ENCODE measurements at places on chromosomes 6 and 20.

DNA sequence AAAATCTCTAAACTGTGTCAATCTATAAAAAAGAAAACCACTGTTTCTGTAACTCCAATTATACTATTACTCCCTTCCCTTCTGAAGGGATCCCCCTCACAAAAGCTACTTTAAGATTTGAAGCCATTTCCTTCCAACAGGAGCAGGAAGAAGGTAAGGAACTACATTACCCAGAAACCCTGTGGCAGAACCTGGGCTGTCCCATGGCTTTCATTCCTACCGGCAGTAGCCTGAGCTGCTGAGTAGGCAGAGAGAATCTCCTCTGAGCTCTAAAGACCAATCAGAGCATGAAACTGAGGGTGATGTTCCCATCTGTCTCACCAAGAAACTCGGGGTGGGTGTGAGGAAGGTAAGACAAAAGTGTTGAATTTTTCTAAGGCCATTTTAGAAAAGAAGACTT is 108.0 kb upstream of the LRFN2 start:
- no peak for DNase-seq

- no peak for DNase-seq
Measured at GRCh38 chr6:164336455-164336854, 921.9 kb downstream of the QKI start.

DNA sequence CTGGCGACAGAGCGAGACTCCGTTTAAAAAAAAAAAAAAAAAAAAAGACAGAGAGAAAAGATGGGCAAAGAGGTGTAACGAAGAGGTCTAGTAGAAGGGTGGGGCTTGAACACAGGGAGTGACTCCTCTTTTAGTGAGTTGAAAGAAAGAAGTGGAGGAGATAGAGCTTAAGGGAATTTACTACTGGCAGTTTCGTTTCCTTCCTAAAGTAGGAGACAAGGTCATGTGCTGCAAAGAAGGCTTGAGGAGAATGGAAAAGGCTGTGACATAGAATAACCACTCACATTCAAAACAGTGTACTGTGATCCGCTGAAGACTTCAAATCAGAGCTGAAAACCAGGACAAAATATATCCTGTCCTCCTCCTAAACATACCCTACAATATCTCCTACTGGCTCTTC is 63.8 kb upstream of the EIF2S2 start:
- no peak for DNase-seq

DNA sequence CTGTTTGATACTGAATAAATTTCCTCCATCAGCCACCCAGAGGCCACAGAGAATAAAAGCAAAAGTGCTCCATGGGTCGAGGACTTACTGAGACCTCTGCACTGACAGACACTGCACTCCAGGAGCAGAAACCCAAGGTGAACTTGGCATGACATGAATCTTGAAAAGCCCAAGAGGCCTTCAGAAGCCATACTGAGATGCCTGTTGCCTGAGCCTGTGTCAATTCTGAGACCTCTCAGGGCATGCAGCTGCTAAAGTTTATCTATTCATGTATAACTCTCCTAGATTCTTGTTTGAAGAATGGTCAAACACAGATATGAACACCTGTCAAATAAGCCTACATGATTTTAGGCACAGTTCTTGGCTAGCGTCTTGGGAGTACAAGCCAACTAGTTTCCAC is 145.7 kb downstream of the KIF16B start:
- DNase-seq, result no peak

DNA sequence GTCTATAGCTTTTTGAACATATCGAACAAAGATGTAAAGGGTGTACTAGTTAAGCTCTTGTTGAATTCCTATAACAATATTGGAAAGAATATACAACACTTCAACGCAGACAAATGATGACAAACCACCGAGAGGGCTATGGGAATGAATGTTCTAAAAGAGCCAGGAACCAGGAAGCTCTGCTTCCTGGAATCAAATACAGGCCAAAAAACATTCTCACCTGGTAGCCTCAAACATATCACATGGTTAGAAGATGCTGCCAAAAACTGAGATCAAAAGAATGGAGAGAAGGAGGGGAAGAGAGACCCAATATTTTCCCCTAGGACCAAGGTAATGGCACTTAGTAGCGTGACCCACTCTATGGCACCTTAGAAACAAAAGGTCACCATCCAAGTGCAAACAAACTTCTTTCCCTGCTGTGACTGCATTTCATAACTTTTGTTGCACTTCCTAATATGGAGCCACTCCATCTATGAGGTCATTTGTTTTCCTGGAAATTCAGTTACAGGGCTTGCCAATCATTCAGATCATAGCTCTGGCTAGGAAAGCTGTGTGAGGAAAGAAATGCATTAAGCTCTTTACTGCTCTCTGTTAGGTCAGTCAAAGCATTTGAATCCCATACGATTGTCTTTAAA is 199.2 kb upstream of the NT5E start:
- DNase-seq, result no peak

DNA sequence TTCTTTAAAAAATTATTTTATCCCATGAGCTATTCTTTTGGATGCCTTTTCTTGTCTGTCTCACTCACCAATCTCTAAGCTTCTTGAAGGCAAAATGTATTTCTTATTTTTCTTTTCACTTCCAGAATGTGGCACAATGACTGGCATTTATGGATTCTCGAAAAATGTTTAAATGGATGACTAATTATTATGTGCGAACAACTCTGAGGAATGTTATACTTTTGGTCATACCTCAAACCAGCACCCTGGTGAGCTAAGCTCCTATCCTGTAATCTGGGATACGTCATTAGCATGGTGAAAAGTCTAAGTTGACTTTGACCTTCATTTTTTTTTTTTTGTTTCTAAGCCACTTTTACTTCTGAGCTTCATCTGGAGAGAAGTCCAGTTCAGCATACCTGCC is 214.0 kb upstream of the CEP162 start:
- DNase-seq, result no peak

DNA sequence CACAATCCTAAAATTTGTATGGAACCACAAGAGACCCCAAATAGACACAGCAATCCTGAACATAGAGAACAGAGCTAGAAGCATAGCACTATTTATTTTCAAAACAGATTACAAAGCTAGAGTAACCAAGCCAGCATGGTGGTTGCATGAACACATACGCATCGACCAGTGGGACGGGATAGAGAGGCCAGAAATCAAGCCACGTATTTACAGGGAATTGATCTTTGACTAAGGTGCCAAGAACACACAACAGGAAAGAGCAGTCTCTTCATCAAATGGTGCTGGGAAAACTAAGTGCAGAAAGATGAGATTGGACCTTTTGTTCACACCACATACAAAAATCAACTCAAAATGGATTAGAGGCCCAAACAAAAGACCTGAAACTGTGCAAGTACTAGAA is 21.1 kb downstream of the TTLL2 start:
- DNase-seq, result no peak
